Activated CD4-positive, alpha-beta T cell treated with anti-CD3 and anti-CD28 coated beads, Interleukin-2, Interleukin-6, amounts not matched to agents 100 ng/mL and 50 ng/mL, durations not matched to agents 16 hours and 8 hours (primary cell): ENCODE measurements at places on chromosomes 5 and 9.

GRCh38 chr9:130453487-130453886, 8.7 kb downstream of the ASS1 start:
- DNase-seq, result no peak

DNA sequence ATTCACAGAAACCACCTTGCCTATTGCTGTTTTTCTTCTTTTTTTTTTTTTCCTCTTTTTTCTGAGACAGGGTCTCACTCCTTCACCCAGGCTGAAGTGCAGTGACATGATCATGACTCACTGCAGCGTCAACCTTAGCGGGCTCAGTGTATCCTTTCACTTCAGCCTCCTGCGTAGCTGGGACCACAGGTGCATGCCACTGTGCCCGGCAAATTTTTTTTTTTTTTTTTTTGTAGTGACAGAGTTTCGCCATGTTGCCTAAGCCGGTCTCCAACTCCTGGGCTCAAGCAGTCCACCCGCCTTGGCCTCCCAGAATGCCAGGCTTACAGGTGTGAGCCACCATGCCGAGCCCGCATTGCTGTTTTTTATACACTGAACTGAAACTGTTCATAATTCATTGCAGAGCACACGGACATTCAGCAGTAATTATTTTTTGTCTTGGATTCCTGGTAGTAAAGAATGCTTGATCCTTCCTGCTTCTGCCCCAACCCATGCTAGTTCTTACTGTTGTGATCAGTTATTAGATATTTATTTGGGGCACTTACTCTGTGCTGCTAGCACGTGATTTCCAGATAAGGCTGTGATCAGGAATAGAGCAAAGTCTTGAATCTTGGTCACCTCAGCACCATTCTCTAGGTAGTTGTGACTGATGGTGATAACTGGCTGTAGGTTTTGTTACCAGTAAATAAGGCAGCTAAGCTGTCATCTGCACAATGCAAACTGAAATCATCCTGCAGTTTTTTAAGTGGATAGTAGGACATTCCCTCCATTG, 14.0 kb downstream of the MAP3K1 start:
- DNase-seq, result peak; percentile 64

GRCh38 chr5:143016777-143017516, 246.8 kb downstream of the ARHGAP26 start:
- DNase-seq, result peak; percentile 51

DNA sequence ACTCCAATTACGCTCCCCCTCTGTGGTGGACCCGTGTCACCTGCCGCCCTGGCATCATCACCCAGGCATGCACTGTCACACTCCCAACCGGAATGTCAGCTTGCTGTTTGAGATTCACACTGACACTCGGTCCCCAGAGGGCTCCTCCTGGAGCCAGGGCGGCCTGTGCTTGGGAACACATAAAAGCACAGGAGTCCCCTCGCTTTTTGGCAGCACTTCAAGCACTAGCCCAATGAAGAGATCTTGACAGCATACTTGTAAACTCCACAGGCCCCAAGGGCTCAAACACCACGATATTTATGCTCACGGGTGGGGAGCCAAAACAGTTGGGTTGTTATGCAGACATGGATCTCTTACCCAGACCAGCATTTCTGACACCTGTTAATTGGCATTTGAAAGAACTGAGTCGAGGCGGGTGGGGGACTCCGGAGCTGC, 90.8 kb upstream of the EGFLAM start:
- no peak for DNase-seq

GRCh38 chr5:177339107-177339638, 12.3 kb downstream of the LMAN2 start:
- DNase-seq, result no peak

- no peak for DNase-seq
These were observed 76.4 kb downstream of the SMIM15 start for GRCh38 chr5:61085885-61086284.

GRCh38 chr5:177023303-177023664, 788 bp downstream of the ZNF346 start:
- peak; percentile 19 for DNase-seq

- peak; percentile 31 for DNase-seq
These were observed 1.2 kb downstream of the RIC1 start for GRCh38 chr9:5630081-5630507.

DNA sequence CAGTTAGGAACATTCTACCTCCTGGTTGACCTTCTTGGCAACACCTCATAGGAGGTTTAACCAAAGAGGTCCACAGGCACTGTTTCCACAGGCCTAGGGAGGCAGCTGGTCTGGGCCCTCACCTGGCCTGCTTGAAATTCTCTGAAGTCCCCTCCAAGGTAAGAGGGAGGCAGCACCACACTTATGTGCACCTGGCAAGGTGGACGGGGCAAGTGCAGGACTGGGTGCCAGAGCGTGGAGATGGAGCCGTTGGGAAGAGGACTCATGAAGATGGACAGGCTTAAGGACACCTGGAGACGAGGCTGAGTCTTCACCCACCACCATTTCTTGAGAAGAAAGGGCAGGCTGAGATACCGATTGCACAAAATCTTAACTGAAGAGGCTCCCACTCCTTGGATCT, 6.6 kb upstream of the BARHL1 start:
- no peak for DNase-seq

DNA sequence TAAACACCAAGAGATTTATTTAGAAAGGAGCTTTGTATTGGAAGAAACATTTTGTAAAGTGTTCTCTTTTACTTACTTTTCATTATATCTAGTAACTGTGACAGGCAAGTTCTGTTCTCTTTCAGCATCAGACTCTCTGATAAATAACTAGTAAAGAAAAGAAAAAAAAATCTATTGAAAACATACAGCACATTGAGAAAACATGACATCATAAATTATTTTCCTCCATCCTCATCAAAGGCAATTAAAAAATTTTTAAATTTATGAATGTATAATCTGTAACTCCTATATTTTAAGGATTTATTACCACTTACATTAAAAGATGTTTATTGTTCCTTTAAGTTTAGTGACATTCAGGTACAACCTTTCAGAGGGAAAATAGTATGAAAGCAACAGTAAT, 11.1 kb downstream of the CCNH start:
- no peak for DNase-seq

GRCh38 chr9:971901-972500, 4.5 kb upstream of the DMRT3 start:
- peak; percentile 26 for DNase-seq

DNA sequence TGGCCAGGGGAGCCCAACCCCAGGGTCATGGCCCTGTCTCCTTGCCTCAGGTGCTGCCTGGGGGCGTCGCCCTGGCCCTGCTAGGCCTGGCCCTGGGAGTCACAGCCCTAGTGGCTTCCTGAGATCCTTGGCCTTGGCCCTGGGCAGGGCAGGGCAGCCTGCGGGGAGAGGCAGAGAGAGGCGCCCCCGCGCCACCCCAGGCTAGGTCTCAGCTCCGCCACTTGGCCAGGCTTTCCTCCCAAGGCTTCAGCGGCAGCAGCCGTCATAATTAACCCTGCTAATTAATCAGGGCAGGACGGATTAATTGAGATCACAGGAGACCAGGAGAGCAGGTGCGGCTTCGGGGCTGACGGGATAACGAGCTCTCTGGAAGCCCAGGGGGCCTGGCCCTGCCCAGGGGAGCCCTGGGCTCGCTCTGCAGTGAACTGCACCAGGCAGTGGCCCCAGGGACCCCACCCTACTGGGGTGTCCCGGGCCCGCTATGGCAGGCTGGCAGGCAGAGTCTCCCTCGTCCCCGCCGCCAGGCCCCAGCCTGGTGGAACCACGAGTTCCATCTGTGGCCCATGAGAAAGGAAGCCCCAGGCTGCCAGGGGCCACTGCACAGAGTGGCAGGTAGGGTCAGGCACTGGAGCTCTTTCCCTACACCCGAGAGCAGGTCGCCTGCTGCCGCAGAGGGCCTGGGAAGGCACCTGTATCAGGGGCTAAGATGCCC, 269.6 kb downstream of the PBX3 start:
- DNase-seq, result no peak

GRCh38 chr9:105291938-105292337, 47.5 kb downstream of the SLC44A1 start:
- DNase-seq, result no peak

GRCh38 chr9:15944341-15944740, 391.5 kb downstream of the CCDC171 start:
- no peak for DNase-seq

- no peak for DNase-seq
These were observed 43.2 kb upstream of the NKX2-5 start for GRCh38 chr5:173278172-173278571.

DNA sequence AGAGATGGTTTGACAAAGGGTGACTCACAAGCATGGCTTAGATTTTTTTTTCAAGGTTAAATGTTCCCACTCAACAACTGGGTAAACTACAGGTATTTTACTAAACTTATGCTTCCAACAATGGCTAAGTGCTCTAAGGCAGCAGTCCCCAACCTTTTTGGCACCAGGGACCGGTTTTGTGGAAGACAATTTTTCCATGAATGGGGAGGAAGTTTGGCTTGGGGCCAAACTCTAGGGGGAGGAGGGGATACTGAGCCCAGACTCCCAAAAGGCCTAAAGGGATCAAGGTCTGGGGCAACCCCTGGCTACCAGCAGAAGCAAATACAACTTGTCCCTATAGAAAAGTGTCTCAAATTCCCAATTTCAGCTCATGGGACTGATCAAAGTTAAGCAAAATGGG, 32.0 kb upstream of the HSD17B3 start:
- no peak for DNase-seq

- DNase-seq, result no peak
These were observed 56.7 kb downstream of the GADD45G start for GRCh38 chr9:89661391-89661949.

DNA sequence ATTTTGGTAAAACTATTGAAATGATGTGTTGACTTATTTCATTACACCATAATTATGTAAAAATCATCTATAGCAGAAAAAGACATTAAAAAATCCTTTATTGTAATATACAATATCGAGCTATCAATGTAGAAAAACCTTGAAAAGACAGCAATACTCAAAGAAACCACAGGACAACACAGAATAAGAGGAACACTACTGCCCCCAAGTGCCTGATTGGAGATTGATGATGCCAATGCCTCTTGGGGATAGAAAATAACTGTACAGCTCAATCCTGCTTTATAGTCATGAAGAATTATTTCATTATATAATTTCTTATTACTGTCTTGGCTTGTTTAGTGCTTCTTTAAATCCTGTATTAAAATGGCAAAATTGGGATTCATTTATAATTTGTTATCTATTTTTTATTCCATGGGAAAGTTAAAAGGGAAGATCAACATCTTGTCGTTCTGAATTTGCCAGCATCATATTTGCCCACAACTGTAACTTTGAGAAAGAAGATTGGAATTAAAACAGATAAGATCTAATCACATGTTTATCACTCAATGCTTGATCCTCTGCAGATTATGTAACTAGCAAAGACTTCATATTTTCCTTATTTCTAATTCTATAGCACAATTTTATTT, 337.5 kb downstream of the CDH9 start:
- peak; percentile 30 for DNase-seq
